ENCODE measurements at places on chromosomes 1 and 21. TPM values are rescaled to one million over a fixed set of nuclear protein-coding genes. Genes with fewer than 3 reads are reported as not detected.

Gene IFI16
- total RNA-seq, result 117 TPM

Gene AMPD1
- total RNA-seq, result not detected

Gene CYP4A22
- not detected for total RNA-seq

Gene HAPLN2
- not detected for total RNA-seq

Gene HYI
- total RNA-seq, result 133 TPM

Gene SSX2IP
- total RNA-seq, result 12.3 TPM

Gene TMEM200B
- total RNA-seq, result 0.92 TPM

Gene CCDC27
- total RNA-seq, result not detected

Gene MAP1LC3C
- total RNA-seq, result 0.11 TPM

Gene GPA33
- total RNA-seq, result not detected

- no peak for DNase-seq
Measured at GRCh38 chr1:119655154-119655553, 7.1 kb upstream of the ZNF697 start.

DNA sequence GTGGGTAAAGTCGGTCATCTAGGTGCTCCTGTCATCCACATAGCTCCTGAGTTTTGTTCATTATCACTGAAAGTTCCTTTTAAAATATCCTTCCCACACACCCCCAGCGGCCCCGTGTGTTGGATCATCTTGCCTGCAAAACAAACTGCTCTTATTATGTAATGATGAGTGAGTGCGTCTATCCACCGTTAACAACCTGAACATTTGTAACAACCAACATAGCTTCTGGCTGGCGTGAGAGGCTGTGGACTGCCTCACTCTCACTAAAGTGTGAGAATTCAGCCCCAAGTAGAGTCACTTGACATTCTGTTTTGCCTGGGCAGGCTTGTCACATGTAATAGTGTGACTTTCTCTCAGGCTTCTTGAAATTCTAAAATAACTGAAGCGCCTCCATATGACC is 14.5 kb upstream of the KCNA2 start:
- no peak for DNase-seq

GRCh38 chr1:83705091-83705490 is 293.8 kb downstream of the TTLL7 start:
- no peak for DNase-seq

- DNase-seq, result no peak
Measured at GRCh38 chr1:154867064-154867825, 2.8 kb downstream of the KCNN3 start.

DNA sequence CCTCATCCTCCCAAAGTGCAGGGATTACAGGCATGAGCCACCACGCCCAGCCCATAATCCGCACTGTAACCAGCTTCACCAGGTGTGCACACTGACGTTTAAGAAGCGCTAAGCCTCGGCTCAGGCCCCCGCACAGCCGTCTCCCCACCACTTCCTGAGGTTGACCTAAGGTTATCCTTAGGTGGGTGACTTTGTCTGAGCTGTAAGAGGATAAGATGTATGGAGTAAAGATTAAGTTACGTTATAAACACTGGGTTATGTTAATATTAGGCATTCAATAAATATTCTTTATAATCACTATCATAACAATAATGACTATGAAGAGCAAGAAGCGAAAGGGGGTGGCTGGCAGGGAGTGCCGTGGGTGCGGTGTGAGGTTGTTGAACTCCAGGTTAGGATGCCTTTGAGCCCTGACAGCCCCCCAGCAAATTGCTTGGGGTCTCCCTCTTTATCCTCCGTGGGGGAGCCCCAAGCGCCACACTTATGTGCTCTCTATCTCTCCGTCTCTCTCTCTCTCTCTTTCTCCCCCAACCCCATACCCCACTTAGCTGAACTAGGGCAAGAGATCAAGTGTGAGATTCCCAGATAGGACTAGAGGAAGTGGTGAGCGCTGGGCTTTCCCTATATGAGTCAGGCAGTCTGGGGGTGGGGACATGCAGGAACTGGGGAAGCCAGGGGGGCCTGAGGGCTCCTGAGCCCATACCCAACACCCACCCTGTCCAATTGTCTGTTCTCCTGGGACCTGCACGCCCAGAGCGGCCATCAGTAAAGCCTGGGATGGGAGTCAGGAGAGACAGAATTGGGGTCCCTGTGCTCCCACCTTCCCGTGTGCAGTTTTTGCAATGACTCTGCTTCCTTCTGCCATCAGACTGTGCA is 7.6 kb downstream of the EFHD2 start:
- no peak for DNase-seq

DNA sequence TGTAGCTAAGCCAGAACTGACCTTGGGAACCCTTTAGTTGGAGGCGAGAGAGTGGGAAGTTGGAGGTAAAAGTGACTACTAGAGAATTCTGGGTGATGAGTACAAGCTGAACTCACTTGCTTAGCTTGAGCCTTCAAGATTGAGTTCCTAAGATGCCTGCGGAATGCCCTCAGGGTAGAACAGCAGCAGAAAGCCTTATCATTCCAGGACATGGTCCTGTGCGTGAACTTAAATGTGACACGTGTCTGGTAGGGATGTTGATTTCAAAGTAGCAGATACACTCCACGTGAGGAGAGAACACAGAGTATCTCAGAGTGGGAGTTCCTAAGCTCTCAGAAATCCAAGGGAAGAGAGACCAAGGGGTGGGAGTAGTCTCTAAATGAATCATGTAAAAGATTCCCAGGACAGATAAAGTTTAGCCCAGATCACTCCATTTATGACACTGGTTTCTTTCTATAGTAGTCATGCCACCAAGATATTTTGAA is 60.1 kb downstream of the KCNK1 start:
- DNase-seq, result no peak

DNA sequence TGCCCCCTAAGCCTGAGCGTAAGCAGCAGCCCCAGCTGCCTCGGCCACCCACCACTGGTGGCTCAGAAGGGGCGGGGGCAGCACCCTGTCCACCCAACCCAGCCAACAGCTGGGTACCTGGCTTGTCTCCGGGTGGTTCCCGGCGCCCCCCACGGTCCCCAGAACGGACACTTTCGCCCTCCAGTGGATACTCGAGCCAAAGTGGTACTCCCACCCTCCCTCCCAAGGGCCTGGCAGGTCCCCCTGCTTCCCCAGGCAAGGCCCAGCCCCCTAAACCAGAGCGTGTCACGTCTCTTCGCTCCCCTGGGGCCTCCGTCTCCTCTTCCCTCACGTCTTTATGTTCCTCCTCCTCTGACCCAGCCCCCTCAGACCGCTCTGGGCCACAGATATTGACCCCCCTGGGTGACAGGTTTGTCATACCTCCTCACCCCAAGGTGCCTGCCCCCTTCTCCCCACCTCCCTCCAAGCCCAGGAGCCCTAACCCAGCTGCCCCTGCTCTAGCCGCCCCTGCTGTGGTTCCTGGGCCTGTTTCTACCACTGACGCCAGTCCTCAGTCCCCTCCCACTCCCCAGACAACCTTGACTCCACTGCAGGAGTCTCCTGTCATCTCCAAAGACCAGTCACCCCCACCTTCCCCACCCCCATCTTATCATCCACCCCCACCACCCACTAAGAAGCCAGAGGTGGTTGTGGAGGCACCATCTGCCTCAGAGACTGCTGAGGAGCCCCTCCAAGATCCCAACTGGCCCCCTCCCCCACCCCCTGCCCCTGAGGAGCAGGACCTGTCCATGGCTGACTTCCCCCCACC is 46.2 kb downstream of the YARS1 start:
- DNase-seq, result no peak

GRCh38 chr1:53652441-53653199 is 86.3 kb downstream of the GLIS1 start:
- DNase-seq, result no peak

DNA sequence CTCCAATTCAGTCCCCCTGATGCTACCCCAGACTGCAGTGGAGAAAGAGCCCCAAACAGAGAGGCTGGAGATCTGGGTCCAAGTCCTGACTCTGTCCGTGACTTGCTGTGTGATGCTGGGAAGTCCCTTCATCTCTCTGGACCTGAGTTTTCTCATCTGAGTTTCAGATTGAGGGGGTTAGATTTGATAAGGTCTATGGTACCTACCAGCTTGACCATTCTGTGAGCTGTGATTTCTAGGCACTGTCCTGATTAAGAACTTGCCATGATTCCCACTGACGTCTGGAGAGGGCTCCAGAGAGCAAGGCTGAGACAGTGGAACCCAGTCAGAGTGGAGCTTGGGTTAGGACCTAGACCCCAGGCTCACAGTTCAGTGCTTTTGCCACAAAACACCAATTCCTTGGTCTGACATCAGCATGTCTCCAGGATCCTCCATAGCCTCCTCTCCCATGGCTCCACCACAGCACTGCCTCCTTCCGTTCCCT is 43.8 kb upstream of the DMBX1 start:
- no peak for DNase-seq

- no peak for DNase-seq
Measured at GRCh38 chr21:46207920-46208591, 20.5 kb downstream of the LSS start.

DNA sequence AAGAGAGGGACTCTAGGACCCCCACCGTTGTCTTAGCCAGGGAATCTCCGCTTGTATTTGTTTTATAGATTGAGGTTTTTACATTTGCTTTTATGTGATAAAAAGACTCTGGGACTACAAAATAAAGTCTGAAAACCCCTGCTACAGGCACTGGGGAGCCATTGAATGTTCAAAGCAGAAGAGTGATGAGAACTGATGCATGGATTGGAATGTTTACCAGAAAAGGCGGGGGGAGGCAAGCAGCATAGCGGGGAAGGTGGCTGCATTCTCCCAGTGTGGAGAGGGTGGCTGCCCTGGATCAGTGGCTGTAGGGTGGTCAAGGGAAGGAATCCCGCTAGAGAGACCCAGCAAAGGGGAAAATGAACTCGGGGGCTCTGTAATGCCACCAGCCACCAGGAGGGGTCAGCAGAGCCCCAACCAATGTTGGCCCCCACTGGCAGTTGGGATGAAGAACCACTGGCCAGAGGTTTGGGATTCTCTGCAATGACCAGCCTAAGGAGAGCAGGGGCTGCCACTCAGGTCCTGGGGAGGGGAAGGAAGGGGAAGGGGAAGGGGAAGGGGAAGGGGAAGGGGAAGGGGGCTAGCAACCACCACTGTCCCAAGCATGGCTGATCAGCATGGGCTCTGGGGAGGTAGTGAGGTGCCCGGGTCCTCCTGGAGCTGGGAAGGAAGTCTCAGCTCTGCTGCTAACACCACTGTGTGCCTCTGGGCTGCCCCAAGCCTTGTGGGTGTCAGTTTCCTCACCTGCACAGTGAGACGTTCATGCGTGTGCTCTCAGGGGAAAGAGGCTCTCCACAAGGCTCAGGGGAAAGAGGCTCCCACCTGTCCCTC is 19.2 kb upstream of the PEF1 start:
- DNase-seq, result no peak

GRCh38 chr1:205077158-205077933 is 6.9 kb downstream of the TMEM81 start:
- no peak for DNase-seq

DNA sequence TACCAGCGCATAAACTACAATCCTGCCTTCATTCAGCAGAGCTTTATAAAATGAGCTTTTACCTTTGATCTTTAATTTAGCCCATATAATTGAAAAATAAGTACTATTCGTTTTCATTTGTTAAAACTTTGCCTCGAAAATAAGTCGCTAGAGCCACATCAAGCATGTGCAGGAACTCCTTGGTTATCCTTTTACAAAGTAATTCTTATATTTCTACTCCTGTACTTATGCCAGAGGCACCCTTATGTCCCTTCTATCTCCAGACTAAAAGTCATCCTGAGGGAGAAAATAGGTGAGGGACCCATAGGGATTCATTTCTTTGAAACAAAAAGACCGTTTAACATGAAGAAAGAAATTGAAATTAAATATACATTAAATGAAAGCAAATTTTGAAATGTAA is 278.2 kb upstream of the C1orf105 start:
- DNase-seq, result no peak

DNA sequence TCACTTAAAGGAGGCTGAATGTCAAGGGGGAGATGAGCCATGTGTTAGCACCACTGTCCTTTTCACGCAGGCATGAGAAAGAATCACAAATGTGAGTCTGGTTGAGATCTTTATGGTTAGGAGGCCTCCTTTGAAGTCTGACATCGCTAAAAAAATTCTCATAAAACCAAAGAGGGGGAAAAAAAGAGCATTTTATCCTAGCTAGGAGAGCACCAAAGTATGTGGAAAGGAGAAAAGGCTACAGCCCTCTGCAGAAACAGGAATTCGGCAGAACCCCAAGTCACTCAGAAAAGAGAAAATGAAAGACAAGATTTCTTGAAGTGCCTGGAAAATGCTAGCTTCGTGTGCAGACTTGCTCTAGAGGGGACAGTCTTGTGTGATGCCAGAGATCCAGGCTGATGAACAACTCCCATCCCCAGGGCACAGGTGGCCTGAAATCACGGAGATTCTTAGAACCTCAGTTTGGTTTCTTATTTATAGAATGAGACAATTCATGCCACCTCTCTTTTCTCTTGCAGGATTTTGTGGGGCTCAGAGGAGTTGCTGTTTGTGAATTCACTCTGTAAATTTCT is 61.5 kb downstream of the RUNX1 start:
- no peak for DNase-seq

DNA sequence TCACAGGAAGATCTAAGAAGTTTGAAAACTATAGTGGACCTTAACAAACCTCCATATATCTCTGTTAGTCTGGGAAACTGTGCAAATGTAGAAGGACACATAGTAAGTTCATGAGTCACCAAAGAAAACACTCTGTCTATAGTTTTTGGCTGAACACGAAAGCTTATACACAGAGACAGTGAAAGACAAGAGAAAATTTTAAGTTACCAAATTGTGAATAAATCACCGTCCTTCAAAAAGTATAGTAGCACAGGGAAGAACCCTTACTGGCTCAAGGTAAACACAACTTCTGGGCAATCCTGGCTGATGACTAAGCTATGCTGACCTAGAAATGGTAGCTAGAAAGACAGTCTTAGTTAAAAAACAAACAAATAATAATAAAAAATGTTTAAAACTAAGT is 1057.9 kb downstream of the AMY1C start:
- no peak for DNase-seq

DNA sequence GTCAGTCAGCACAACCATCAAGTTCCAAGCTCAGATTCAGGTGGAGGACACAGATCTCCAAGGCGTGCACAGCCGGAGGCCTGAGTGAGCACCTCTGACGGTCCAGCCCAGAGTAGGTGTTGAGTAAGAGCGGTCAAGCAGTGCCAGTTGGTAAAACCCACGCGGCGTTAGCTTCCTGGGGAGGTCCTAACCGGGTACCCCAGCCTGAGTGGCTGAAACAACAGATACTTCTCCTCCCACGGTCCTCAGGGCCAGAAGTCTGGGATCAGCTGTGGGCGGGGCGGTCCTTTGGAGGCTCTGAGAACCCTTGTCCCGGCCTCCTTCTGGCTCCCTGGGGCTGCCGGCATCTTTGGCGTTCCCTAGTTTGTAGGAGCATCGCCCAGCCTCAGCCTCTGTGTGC is 94.4 kb downstream of the PRDM16 start:
- no peak for DNase-seq

DNA sequence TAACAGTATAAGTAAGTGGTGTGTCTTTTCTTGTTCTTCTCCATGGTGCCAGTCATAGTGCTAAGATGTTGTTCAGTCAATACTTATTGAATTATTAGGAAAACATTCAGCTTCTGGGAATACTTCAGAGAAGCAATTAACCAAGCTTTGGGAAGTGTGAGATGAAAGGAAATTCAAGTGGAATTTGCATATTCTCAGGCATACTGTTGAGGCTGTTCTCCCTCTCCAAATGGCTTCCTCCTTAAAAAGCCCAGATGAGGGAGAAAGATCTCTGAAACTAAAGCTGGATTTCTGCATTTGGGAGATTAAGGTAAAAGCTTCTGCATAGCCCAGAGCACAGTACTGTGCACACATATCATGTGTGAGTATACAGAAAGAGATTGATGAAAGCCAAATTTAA is 73.4 kb downstream of the MACF1 start:
- DNase-seq, result no peak

Measured in pulmonary artery endothelial cell (primary cell).